Osteoblast (primary cell): ENCODE measurements at places on chromosomes 7 and 10. TPM values are rescaled to one million over a fixed set of nuclear protein-coding genes. Genes with fewer than 3 reads are reported as not detected.

DNA sequence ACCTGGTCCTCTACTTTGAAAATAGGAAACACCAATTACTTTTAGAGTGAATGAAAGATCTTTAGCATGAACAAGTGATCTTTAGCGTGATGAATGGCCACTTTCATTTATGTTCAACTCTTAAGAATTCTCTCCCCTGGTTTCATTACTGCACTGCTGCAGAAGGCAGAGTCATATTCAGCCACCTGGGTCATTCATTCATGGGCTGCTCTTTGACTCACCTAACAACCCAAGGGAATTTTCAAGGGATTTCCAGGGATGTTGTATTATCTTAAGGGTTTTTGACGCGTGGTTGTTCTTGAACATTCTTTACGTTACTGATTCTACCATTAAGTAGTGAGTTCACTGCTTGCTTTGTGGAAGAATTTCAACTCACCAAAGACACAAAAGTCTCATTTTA is 87.3 kb upstream of the STK17A start:
- DNase-seq, result no peak

- peak; percentile 59 for DNase-seq
These were observed at the start of gene PTPRZ1 for GRCh38 chr7:121872831-121873288. Gene PTPRZ1 (plus strand): TSS chr7:121873161. CDS start chr7:121873500, 339 bp downstream.

- DNase-seq, result no peak
These were observed 25.3 kb upstream of the ANKRD2 start for GRCh38 chr10:97547271-97547600.

DNA sequence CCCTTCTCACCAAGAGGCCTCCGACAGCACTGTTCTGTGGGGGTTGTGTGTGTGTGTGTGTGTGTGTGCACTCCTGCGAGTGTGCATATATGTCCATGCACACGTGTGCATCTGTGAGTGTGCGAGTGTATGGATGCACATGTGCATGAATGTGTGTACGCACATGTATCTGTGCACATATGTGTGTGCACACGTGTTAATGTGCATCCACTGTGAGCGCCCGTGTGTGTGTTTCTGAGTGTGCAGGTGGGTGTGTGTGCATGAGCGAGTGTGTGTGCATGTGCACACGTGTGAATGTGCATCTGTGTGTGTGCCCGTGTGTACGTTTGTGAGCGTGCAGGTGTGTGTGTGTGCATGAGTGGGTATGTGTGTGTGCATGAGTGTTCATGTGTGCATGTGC is 48.5 kb upstream of the FOXL3 start:
- DNase-seq, result no peak

DNA sequence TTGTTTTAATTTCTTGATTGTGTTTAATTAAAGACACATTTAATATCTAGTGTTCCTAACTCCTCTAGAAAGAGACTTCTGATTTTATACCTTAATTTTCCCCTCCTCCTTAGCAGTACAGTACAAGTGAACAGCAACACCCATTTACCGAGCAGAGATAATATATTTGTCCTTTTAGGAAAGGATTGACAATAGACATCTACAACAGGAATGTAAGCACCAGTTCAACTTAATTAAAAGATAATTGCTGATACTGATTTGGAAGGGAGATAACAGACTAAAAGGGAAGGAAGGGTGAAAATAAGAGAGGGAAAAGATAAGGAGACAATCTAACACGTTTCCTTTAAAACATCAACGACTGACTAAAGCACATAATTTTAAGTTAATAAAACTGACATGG is 119.3 kb downstream of the SRPK2 start:
- DNase-seq, result no peak

DNA sequence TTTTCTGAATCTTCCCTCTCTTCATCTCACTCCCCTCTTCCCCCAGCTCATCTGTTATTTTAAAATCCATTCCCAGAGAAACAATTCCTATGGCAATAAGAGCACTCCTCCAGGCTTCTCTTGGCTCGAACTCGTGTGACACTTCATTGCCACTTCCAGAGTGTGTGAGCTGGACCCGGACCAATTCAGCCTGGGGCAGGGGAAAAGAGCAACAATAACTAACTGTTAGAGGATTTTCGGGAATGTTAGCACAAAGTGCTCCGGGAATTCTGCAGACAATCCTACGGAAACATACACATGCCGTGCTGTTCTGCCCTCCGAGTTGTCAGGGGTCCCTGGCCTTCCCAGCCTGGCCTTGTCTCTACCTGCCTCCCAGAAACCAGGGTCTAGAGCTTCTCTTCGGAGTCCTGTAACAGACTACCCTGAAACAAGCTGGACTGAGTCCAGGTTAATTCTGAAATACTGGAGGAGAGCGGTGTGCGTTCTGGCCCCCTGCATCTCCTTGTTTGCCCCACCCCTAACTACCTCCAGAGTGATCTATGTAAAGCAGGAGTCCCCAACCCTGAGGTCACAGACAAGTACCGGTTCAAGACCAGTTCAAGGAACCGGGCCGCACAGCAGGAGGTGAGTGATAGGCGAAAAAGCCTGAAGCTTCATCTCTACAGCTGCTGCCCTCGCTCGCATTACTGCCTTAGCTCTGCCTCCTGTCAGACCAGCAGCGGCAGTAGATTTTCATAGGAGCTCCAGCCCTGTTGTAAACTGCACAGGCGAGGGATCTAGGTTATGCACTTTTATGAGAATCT is 11.3 kb downstream of the COL26A1 start:
- peak; percentile 50 for DNase-seq

DNA sequence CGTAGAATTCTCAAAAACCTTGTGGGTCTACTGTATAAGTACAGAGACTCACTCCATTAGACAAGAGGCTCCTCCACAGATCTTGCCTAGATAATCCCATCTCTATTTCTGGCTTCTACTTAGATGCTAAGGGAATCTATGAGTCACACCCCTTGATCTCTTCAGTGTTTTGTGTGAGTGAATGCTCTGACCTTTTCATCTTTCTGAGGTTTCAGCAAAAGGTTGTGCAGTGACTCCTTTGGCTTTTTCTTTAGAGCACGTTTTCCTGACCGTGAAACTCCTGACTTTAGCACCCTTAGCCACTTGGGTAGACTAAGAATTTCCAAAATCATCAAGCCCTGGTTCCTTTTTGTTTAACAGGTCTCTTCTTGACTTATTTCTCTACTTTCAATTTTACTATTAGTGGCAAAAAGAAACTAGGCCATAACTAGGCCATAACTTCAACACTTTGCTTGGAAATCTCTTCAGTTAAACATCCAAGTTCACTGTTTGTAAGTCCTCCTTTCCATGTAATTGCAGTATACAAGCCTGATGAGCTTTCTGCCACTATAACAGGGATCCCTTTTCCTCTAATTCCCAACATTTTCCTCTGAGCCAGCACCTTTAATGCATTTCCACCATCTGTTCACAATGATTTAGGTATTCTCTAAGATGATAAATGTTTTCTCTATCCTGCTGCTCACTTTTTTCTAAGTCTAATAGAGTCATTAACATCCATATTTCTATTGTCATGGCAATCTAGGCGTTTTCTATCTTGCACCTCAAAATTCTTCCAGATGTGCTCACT is 19.4 kb downstream of the COPG2 start:
- DNase-seq, result peak; percentile 85

- DNase-seq, result no peak
These were observed 172.0 kb downstream of the TAX1BP1 start for GRCh38 chr7:27911920-27912319.

DNA sequence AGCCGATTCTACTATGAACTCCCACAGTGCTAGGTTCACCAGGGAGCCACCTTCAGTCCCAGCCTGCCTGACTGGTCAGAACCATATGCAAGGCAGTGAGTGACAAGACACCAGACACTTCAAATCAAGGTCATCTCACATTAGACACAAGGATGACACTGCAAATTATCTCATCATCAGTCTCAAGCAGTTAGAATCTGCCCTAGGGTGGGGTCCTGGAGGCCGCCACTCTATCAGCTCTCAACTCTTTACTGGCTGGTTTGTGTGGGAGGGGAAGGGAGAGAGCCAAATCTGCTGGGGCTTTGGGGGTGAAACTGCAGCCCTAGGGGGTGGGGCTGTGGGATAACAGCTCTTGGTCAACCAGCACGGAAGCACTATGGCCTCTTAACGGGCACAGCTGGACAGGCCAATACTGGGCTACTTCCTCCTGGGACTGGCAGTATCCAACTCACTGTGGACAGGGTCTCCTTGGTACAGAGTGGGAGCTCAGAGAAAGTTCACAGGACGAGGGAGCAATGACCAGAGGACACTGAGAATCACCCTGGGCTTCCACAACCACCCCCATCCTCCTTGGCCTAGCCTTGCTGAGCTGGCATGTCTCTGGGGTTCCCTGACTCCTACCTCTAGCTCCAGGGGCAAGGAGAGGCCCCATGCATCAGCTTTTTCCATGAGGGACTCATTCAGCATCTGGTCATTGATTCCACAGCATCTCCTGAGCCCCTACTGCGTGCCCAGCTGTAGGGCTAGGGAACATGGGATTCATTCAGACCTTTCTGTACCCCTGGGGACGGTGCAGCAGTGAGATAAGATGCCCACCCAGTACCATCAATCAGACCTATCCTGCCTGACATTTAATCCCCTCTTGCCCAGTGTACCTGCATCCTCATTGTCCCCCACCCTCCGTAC is 5.4 kb downstream of the GPRIN2 start:
- peak; percentile 93 for DNase-seq

DNA sequence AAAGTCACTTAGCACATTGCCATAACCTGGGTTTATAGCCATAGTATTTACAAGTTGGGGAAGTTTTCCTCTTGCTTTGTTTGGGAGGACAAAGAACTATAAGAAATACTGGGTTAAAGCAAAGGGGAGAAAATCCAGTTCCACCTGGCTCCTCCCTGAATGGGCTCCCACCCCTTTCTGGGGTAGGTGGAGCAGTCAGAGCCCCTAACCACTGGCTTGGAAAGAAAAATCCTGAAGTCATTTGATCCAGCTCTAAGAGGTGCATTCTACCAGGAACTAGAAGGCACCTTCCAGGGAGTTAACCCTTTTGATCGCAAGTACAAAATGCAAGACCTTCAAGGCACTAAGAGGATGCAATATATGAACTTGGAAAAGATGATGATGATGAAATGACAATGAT is 31.3 kb upstream of the TCF7L2 start:
- no peak for DNase-seq

GRCh38 chr10:113021268-113022040 is 71.4 kb downstream of the TCF7L2 start:
- no peak for DNase-seq

DNA sequence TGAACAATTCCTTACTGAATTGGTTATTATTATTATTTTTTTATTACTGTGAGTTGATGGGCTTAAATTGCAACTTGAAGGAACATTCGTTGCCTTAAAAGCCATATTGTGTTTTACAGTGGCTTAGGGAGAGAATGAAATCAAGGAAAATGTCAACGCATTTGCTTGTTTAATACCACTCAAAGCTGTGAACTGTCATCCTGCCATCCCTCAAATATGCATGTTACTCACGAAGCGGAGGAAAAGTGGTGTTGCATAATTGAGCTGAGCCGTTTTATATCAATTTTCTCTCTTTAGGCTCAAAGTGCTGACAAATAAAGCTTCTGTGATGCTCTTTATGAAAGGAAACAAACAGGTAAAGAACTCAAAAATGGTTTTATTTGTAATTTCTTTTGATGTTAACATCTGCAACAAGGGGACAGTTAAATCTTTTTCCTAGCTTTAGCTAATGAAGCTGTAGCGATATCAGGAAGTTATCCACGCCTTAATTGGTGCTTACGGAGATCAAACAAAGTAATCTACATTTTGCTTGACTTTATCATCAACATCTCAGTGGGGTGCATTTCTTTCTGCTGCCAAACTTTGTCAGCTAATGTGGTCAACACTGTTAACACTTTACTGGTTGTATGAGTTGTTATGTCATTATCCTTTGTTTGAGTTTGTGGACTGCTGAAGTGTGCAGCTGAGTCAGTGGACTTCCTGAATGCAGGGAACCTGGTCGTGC is 33.1 kb downstream of the GLRX3 start:
- peak; percentile 63 for DNase-seq

DNA sequence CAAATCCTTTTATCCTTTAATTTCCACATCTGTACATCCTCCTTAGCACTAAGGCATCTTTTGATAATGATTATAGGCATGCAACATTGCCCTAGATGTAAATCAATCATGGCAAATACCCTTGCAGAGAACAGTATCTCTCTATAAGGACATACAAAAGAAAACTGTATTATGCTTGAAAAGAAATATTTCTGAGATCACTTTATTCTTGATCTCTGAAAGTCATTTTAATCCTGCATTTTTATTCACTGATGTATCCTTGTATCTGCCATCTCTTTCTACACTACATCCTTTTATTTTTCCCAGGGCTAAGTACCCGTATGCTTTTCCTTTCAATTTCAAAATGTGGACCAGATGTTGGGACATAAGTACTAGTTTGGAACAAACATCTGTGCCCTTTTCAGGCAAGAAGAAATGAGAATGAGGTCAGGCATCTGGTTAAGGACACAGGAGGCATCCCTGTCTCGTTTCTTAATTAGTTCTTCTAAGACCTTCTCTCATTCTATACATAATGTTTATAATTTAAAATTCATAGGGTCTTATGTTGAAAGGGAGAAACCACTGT is 338.6 kb downstream of the CNTNAP2 start:
- DNase-seq, result no peak

DNA sequence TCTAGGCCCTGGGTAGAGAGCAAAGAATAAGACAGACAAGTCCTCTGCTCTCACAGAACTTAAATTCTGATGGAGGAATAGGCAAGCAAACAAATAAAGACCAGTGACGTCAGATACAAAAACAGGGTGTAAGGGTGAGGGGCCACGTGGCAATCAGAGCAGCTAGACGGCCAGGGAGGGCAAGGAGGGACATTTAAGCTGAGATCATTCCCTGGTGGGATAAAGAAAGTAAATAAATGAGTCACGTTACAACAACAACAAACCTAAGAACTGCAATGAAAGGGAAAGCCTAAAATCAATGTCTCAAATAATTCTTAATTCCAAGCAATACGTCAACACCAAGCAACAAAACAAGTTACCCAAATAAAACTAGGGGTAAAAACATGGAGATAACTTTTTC is 21.8 kb downstream of the STN1 start:
- DNase-seq, result no peak

DNA sequence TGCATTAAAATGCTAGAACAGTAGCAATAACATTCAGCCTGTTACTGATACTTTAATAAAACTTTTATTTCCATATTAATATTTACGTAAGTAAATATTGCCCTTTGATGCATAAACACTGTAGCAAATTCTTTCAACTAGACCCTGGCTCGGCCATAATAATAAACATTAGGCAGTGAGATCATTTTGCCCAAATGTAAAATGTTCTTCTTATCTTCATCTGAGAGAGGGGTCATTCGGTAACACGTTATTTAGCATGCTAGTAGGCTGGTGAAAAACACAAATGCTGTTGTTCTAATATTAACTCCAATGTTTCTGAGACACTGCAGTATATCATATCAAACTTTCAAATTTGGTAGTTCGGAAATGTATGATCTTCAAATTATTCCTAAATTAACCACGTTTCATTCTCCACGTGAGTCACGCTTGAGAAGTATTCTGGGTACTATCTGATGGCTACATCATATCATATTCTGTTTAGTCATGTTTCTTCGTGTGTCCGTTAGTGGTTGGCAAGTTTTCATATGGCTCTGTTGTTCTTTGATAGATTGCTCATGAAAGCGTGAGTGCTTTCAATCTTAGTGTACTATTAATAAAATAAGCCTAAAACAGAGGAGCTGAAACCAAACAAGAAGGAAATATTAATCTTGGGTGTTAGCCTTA is 145.8 kb downstream of the NSUN6 start:
- DNase-seq, result no peak

The CFAP43 gene
- total RNA-seq, result 0.36 and 0.59 TPM in 2 replicates

The WDR91 gene
- 7.1 and 8.7 TPM in 2 replicates for total RNA-seq

The POLD2 gene
- total RNA-seq, result 69.2 and 80.3 TPM in 2 replicates

The FAM25C gene
- total RNA-seq, result not detected in 2 replicates

The HPS1 gene
- total RNA-seq, result 52.1 and 61.9 TPM in 2 replicates

The AMZ1 gene
- total RNA-seq, result 2.1 and 2.5 TPM in 2 replicates

The ZPBP gene
- total RNA-seq, result not detected in 2 replicates

The TEX47 gene
- not detected in 2 replicates for total RNA-seq

The TMEM139 gene
- total RNA-seq, result not detected in 2 replicates

The AGR2 gene
- not detected in 2 replicates for total RNA-seq

The CALU gene
- total RNA-seq, result 673 and 708 TPM in 2 replicates

The CALML5 gene
- total RNA-seq, result not detected in 2 replicates
